ENCODE measurements at places on chromosomes 5 and 9.

- DNase-seq: no peak
Observed at GRCh38 chr9:124020520-124021384, 9.2 kb downstream of the LHX2 start.

DNA sequence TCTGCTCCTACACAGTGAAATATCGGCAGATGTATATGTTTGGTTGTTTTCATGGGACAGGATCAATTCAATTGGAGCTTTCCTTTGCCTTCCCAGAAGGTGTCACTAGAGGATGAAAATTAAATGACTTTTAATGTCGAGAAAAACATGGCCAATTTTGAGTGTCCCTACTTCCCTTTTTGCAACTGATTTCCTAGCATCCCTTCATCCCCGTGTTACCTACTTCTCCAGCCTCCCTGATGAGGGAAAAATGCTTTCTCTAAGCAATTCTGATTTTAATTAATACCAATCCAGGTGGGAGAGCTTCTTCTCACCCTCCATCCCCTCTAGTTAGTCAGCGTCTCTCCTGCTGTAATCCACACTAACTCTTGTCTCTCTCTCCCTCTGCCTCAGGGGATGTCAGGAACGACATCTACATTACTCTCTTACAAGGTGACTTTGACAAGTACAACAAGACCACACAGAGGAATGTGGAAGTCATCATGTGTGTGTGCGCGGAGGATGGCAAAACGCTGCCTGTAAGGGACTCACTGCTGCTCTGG lies 64.9 kb downstream of the DOCK2 start:
- no peak for DNase-seq

- no peak for DNase-seq
Observed at GRCh38 chr5:82066791-82067190, 95.0 kb downstream of the ATG10 start.

GRCh38 chr5:112586596-112587062 lies 151.1 kb upstream of the APC start:
- no peak for DNase-seq

- no peak for DNase-seq
Observed at GRCh38 chr5:123937230-123937629, 425.3 kb downstream of the CSNK1G3 start.

DNA sequence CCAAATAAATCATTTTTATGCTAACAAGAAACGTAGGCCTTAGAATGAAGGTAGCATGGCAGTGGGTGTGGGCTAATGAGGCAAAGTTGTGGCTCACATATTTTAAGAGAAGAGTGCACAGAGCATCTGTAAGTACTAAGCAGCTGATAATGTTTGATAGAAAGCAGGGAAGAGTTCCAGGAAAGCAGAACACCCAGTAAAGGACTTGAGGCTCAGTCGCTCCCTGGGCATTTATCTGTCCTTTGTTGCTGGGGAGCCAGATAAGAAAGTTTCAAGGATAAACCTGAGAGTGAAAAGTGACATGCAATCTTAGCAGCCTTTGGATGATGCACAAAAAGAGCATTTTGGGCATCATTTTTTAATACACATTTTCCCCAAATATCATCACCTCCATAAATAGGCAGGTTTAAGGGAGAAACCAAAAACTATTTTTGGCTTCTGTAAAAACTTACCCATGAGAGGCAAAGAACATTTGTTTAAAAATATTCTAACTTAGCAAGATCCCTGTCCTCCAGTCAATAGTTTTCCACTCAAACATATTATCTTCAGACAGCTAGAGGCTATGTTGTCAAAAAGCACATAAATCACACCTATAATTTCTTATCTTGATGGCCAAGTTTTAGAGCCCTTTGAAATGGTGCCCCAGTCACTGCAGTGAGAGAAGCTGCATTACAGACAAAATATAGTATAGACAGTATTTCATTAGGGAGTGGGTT lies 3.4 kb downstream of the FREM1 start:
- no peak for DNase-seq

GRCh38 chr5:41067714-41068568 lies 3.2 kb downstream of the MROH2B start:
- no peak for DNase-seq

DNA sequence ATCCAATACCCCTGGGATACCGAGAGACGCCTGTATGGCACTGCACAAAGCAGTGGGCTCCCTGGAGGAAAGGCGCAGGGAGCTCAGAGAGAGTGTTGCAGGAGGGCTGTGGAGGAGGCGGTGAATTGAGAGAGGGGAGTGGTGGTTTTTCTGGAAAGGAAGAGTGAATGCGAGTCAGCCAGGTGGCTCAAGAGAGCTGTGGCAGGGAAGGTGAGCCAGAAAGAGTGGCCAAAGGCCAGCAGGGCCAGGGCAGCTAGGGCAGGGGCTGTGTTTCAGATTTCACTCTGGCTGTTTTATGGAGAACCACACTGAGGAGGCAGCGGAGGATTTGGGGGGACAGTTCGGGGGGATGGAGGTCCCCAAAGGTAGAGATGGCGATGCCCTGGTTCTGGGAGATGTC lies 13.0 kb upstream of the DAB2IP start:
- DNase-seq: no peak

- no peak for DNase-seq
Observed at GRCh38 chr9:15249981-15250380, 57.0 kb downstream of the TTC39B start.

GRCh38 chr5:67010684-67011409 lies 185.8 kb downstream of the CD180 start:
- DNase-seq: no peak

Data from CD4-positive, alpha-beta T cell treated with Interleukin-2 at 100 ng/mL for 4 hours (primary cell).